ENCODE measurements at places on chromosomes 6 and 20.

DNA sequence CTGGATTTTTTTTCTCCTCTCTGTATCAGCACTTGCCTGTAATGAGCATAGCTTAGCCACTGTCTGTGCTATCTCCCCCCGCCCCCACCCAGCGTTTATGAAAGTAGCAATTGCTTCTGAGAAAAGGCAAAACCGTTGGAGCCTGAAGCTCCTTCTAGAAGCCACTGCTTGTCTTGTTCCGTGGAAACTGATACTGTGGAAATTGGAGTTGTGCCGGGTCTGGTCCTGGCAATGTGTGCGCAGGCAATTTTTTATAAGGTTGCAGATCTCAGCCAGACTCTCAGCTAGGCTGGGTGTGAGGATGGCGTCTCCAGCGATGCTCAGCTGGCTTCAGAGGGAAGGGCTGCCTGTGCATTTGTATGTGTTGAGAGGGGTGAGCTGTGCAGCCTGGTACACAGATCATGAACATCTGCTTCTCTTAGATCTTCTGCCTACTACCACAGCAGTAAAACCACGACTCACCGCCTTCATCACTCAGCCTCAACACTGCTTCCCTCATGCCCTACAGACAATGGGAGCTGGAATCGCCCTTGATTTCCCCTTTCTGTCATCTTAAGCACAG, 72.4 kb upstream of the GTSF1L start:
- no peak for DNase-seq

DNA sequence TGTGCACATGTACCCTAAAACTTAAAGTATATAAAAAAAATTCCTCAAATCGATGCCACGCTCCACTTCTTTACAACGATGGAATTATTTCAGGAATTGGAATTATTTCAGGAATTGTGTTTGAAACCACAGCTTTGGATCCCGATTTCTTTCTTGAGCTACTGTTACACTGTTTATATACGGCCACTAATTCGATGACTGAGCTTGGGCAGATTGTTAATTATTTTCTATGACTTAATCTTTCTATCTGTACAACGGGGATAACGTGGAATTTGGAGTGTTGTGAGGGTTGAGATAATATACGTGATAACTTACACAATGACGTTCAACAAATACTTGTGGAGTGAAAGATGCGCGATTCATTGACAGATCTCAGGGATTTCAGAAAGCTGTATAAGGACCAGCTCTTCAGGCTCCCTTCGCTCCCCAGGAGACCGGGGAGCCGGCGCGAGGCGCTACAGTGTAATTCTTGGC, 171.3 kb downstream of the SLC16A10 start:
- no peak for DNase-seq

- no peak for DNase-seq
Observed at GRCh38 chr20:63273635-63274380, 1.2 kb downstream of the ARFGAP1 start.

DNA sequence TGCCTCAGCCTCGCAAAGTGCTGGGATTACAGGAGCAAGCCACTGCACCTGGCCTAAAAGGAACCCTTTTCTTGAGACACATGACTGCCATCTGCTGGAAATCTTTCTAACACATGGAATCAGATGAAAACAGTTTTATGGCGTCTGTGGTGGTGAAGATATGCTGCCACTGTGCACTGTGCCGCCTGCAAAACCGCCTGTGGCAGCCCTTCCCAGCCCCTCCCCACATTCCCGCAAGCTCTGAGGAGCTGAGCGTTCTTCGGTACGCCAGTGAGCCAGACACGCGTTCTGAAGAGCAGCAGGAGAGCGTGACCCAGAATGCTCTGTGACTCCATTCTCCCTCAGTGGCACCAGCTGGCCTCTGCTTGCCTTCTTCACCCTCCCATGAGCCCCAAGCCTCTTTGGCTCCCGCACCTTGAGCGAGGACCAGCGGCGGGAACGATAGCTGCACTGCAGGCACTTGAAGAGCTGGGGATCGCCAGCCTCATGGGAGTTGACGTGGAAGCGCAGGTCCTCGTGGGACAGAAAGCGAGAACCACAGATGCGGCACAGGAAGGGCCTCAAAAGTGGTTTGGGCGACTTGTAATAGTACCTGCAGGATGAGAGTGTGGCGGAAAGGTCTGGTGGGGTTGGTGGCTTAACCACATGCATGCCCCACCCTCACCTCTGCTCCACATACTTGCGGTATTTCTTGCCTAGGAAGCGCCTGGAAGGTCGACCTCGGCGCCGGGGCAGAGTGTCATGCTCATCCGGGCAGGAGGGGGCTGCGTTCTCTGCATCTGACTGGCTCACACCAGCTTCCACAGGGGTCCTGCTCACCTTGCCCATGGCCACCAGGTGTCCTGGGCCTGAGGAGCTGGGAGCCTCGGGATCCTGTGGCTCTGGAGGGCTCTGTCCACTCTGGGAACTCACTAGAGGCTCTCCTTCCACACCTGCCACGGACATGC, 8.7 kb downstream of the ZNF335 start:
- no peak for DNase-seq

GRCh38 chr6:144352331-144352730, 67.2 kb downstream of the UTRN start:
- no peak for DNase-seq

Measured in KG1 (cell line).